ENCODE measurements at places on chromosomes 5 and 9.
A peak's percentile ranks its signal among the peaks of the same experiment; 100 is the strongest.

- no peak for DNase-seq
Measured at GRCh38 chr9:93807166-93808074, 147.7 kb downstream of the BARX1 start.

GRCh38 chr9:114081441-114082016 is 3.4 kb upstream of the AMBP start:
- no peak for DNase-seq

GRCh38 chr5:125865166-125865815 is 557.9 kb upstream of the GRAMD2B start:
- no peak for DNase-seq

DNA sequence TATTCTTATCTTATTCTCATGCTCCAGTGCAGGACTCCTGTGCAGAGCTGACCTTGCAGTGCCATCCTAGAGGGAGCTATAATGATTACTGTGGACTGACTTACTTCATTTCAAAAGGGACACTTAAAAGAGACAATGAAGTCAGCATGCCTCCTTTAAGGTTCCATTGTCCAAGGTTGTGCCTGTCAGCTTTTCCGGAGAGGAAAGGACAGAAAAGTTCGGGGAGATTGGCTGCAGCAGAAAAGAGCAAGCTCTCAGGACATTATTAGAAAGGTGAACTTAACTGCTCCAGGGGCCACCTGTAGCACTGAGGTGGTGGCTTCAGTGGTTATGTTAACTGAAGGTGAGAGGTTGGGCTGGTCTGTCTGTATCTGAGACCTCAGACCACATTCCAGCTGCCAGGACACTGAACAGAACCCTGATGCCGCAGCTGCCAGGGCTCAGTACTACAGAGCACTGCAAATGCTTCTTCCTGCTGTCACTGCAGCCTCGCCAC is 112.9 kb downstream of the ST8SIA4 start:
- no peak for DNase-seq

DNA sequence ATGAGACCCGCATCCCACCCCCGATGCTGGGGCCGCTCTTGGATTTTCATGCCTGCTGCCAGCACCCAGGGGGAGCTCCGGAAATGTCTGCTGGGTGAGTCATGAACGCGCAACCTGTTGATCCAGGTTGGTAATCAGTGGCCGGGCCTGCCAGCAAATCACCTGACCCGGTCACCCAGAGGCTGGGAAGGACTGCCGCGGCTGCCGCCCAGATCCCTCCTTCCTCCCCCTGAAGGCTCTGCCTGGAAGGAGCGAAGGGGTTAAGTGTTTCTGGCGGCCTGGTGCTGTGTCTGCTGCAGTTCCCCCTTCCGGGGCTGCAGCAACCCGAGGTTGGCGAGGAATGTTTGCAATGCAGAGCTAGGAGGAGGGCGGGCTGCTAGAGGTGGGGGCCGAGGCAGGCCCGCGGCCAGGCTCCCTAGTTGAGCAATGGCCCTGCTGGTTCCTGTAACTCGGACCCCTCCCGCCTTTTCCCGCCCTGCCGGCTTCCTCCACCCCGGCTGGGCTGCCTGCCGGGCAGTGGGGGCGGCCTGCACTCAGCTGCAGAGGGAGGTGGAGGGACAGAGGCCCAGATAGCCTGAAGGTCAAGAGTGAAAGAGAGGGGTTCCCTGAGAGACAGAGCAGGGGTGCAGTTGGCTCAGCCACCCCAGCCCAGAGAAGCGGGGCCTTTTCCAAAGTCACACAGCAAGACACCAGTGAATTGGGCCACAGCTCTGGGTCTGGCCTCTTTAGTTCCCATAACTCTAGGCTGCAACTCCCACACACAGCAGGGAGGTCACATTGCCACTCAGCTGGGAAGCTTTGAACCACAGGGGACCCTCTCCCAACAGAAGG is 156.3 kb upstream of the IER5L start:
- DNase-seq = peak; percentile 65

DNA sequence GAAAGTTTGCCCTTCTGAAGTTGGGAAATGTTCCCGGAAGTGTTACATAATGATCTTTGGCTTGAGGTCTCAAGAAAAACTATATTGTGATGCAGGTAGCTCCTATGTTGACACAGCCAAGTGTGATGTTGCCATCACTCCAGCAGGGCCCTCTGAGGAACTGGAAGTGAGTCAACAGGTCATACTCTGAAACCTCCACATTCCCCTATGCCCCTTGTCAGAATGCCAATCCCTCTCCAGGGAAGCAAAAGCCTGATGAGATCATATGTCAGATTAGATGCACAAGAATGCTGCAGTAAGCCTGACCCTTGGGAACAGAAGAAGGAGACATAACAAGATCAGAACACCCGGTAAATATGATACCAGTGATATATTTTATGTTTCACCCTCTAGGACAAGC is 66.8 kb upstream of the ITGA2 start:
- DNase-seq = no peak

- DNase-seq = no peak
Measured at GRCh38 chr9:108521063-108521590, 334.7 kb downstream of the ACTL7B start.

- no peak for DNase-seq
Measured at GRCh38 chr9:31394015-31394473, 990.4 kb upstream of the ACO1 start.
